ENCODE measurements at places on chromosomes 3 and 15.

GRCh38 chr3:23728601-23729117, 77.1 kb upstream of the UBE2E1 start:
- DNase-seq: no peak

DNA sequence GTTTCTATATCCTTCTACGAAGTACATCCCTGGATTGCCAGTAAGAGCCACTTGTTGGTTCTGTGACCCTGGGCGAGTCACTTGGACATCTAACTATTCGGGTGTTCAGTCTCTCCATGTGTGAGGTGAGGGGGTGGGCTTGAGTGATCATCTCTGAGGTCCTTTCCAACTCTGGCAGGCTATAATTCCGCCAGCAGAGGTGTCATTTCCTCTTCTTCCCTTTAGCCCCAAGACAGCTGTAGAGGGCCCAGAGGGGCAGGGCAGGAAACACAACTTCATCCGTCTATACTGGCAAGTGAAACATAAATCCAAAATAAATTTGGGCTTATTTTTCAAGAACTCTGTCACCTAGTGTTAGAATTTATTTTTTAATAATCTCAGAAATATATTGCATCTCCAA, 38.1 kb downstream of the C2CD4A start:
- DNase-seq: no peak

DNA sequence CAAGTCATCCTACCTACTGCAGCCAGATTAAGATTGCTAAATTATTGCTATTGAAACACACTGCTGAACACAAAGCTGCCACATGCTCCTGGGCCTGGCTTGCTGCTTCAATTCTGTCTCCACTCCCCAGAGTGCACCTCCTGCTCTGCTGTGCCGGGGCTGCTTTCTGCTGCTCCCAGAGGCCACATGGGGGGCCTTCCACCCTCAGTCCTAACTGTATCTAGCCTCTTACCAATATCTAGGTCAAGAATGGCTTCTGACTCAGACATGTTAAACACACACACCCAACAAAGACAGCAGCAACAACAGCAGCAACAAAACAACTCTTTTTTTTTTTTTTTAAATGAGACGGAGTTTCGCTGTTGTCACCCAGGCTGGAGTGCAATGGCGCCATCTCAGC, 33.0 kb downstream of the MYZAP start:
- DNase-seq: no peak

GRCh38 chr3:151351219-151351618, 21.9 kb upstream of the P2RY13 start:
- no peak for DNase-seq

- DNase-seq: no peak
Measured at GRCh38 chr15:27573805-27574485, 525.2 kb downstream of the OCA2 start.

- no peak for DNase-seq
Measured at GRCh38 chr3:189099505-189100290, 72.1 kb upstream of the TPRG1 start.

DNA sequence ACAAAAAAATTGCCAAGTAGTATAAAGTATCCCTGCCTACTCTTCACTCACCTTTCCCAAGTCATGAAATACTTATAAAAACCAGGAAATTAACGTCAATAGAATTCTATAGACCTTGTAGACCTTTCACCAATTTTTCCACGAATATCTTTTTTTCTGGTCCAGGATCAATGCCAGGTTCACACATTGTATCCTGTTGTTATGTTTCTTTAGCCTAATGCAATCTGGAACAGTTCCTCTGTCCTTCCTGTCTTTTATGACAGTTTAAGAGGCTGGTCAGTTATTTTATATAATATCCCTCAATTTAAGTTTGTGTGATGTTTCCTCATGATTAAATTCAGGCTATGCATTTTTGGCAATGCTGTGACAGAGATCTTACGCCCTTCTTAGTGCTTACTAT, 63.2 kb upstream of the MAGI1 start:
- DNase-seq: no peak

- no peak for DNase-seq
Measured at GRCh38 chr3:124078953-124079911, 87.3 kb upstream of the ROPN1 start.

GRCh38 chr15:22831473-22831872, 7.0 kb upstream of the NIPA2 start:
- DNase-seq: no peak

- no peak for DNase-seq
Measured at GRCh38 chr3:181464033-181464694, 247.6 kb upstream of the SOX2 start.

DNA sequence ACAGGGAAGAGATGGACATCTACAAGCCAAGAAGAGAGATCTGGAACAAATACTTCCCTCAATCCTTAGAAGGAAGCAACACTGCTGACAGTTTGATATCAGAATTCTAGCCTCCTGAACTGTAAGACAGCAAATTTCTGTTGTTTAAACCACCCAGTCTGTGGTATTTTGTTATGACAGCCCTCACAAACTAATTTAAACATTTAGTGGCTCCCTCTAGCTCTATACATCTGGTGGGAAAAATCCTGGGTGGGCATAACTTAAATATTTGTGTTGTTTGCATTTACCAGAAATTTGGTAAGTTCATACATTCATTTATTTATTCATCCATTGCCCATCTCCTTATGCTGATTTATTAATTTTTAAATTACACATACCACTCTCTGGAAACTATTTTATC, 62.5 kb upstream of the GSK3B start:
- no peak for DNase-seq

DNA sequence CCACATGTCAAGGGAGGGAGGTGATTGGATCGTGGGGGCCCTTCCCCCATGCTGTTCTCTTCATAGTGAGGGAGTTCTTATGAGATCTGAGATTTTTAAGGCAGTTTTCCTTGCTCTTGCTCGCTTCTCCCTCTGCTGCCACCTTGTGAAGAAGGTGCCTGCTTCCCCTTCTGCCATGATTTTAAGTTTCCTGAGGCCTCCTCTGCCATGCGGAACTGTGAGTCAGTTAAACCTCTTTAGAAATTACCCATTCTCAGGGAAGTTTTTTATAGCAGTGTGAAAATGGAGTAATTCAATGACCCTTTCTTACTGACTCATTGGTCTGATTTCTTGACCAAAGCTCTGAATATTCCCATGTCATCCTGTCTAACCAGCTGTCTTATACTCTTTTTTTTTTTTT, 484.4 kb upstream of the TPRG1 start:
- no peak for DNase-seq

DNA sequence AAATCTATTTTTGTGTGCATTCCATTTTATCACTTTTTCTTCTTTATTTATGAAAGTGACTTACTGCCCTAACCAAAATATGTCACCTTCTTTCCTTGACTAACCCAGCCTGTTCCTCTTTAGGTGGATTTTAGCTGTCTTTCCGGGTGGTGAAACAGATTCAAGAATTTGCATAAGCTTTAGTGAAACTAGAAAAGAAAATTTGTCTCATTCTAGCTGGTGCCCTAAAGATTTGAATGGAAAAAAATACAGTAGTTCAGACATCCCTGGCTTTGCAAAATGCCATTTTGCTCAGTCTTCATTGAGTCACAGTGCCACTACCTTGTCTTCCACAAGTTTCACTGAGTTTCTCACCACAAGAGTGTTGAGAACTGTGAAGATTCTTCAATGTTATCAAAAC, 28.2 kb upstream of the CCDC50 start:
- no peak for DNase-seq

- peak; percentile 70 for DNase-seq
Measured at GRCh38 chr3:127196466-127197299, 3.8 kb downstream of the PRR23E start.

DNA sequence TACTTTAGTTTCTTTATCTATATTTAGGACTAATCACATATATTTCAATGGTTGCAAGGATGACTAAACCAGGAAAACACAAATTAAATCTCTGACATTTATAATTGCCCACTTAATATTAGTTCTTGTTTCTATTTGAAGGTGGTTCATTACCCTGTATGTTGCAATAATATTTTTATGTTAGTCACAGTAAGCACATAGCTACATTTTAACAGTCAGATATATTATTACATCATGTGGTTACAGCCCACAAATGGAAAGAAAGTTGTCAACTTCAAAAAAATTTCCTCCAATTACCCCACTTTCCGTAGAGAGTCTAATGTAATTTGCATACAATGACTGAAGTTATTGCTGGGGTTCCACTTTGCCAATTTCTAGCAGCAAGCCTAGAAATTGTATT, 114.6 kb downstream of the TUSC7 start:
- no peak for DNase-seq

- DNase-seq: no peak
Measured at GRCh38 chr15:25727116-25727515, 136.0 kb downstream of the ATP10A start.

DNA sequence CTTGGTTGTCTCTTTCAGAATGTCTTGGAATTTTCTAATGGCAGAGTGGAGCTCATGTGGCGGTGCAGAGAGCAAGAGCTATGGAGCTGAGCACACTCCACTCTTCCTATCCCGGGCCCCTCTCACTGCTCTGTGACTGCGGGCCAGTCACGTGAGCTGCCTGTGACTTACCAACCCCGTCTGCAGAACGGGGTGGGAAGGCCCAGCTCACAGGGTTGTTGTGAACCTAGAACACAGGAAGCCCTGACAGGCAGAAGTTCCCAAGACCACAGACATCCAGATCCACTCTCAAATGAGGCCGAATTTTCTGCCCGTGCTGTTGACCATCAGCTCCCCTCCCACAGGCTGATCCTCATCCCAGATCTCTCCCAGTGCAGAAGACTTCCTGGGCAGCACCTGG, 35.5 kb upstream of the PLXNA1 start:
- no peak for DNase-seq

DNA sequence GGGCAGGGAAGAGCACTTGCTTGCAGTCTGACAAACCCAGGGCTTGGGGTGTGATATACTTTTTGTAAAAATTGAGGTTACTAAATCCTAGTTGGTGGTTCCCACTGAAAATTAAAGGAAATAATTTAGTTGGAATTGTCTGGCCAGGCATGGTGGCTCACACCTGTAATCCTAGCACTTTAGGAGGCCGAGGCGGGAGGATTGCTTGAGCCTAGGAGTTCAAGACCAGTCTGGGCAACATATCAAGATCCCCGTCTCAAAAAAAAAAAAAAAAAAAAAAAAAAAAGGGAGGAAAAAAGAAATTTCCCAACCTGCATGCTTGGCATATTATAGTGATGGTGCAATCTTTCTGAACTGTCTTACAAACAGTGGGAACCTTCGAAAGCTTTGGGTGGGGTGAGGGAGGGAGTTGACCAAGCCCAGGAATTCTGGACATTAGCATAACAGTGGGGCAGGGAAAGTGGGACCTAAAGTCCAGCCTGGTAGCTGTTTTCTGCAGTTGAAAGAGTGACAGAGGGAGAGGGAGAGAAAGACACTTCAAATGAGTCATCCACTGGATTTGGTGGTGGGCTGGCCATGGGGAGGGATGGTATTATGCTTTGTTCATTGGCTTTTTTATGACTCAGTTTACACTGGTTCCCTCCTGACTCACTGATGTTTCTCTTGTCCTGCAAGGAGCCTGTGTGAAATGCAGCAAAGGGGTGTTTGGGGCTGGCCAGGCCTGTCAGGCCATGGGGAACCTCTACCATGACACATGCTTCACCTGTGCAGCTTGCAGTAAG, 41.1 kb downstream of the LIMD1 start:
- no peak for DNase-seq

- no peak for DNase-seq
Measured at GRCh38 chr15:86942285-86942684, 862.6 kb downstream of the AGBL1 start.

DNA sequence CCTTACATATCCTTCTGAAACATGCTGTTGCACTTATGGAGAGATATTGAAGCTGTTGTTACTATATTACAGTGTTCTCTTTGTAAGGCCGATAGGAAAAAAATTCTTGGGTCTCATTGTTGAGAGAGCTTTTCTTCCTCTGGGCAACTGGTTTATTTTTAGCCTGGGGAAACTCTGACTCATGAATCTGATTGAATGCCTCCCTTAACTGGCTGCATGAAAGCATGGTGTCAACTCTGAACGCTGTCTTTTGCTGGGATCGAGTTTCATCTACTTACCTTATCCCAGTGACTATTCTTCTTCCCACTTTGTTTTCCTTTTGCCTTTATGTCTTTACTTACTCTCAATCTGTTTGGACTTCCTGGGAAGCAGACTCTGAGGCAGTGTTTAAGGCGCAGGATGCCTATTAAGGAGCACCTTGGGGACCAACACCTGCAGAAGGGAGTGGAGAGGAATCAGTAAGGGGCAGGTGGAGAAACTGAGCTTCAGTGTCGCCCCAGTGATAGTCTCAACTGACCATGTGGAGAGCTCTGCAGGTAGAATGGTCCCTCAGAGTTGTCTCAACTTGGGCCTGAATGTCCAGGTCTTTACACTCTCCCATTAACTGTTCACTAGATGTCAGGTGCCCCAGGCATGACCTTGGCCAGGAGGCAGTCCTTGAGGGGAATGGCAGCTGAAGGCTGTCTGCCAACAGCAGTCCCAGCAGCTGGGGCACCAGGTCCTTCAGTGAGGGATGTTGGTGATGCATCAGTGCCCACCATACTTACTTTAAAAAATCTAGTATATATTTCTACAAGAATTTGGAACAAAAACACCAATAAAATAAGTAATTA, 88.9 kb upstream of the CCNL1 start:
- no peak for DNase-seq

DNA sequence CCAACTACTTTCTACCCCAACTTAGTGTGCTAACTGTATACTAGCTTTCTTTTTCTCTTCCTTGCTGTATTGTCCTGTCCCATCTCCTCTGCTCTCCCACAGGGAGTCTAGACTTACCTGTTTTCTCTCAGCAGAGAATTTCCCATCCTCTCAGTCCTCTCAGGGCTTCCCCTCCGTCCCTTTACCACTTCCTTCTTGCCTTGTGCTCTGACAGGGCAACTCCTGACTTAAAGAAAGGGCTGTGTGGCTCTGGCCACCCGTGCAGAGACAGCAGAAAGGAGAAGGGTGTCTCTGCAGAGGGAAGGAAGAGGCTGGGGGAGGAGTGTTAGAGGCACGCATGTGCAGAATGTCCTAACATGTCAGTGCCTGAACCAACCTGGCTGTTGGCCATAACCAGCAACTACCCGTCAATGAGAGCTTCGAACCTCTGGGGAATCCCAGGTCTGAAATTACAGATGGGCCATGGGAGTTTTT, at the start of gene GCSAM:
GCSAM (minus strand) TSS at position 274 of the 474 bp plus-strand sequence; CDS start at position 146, 128 bp downstream.
- peak; percentile 44 for DNase-seq

- DNase-seq: no peak
Measured at GRCh38 chr3:38029400-38030125, at the start of gene PLCD1. TSS of gene PLCD1 (minus strand) at chr3:38029642. CDS start at chr3:38029539, 103 bp downstream.

- DNase-seq: no peak
Measured at GRCh38 chr3:98994128-98994762, 92.8 kb upstream of the DCBLD2 start.

- DNase-seq: no peak
Measured at GRCh38 chr3:61531528-61531927, 29.8 kb upstream of the PTPRG start.

GRCh38 chr3:65948841-65949573, 89.7 kb downstream of the MAGI1 start:
- no peak for DNase-seq

DNA sequence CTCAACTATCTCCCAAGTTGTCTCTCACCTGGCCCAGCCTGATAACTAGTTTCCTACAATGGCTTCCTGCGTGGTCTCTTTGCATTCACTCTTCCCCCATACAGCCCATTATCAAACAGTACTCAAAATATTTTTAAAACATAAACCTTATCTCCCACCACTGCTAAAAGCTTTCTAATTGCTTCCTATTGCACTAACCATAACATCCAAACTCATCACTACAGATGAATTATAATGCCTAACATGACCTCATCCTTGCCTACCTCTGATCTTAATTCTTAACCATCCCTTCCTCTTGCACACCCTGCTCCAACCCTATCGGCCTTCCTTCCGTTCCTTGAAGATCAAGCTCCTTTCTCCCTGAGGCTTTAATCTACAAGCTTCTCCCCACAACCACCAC, 17.0 kb downstream of the ACAP2 start:
- DNase-seq: no peak

Measured in posterior cingulate gyrus (tissue), 11 donors.